IMR-90 (cell line): ENCODE measurements at places on chromosomes 7 and 10. TPM values are rescaled to one million over a fixed set of nuclear protein-coding genes. Genes with fewer than 3 reads are reported as not detected.

Gene HOGA1
- 0.36 and 0.56 TPM in 2 replicates for total RNA-seq

Gene TUBB8
- not detected in 2 replicates for total RNA-seq

Gene WAPL
- 31.7 and 49.4 TPM in 2 replicates for total RNA-seq

Gene OR6V1
- total RNA-seq: not detected in 2 replicates

Gene WAC
- total RNA-seq: 52.2 and 53.6 TPM in 2 replicates

Gene PGAM2
- total RNA-seq: not detected in 2 replicates

Gene HOXA2
- 1.6 and 1.7 TPM in 2 replicates for total RNA-seq

Gene ELN
- total RNA-seq: 1.9 and 2.2 TPM in 2 replicates

Gene ADK
- 40.9 and 50.8 TPM in 2 replicates for total RNA-seq

Gene DKK1
- total RNA-seq: 74.7 and 116 TPM in 2 replicates

GRCh38 chr7:47373871-47374451, 207.9 kb downstream of the TNS3 start:
- DNase-seq: no peak

- DNase-seq: no peak
These were observed 109.6 kb upstream of the FAM3C start for GRCh38 chr7:121505540-121506182.

DNA sequence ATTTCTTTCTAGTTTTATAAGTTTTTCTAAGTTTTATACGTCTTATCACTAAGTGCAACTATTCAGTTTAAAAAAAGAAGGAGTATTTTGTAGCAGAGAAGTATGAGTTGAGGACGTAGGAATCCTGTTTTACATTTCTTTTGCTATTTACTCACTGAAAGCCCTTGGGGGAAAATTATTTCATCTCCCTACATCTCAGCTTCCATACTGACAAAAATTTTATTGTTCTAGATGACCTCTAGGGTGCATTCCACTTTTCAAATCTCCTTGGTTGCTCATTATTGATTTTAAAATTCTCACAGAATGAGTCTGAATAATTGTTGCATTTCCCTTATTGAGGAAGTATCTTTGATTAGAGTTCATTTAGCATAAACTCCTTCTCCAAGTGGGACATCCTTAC, 14.9 kb upstream of the PDK4 start:
- DNase-seq: no peak

GRCh38 chr7:136324073-136324704, 347.0 kb upstream of the MTPN start:
- no peak for DNase-seq

DNA sequence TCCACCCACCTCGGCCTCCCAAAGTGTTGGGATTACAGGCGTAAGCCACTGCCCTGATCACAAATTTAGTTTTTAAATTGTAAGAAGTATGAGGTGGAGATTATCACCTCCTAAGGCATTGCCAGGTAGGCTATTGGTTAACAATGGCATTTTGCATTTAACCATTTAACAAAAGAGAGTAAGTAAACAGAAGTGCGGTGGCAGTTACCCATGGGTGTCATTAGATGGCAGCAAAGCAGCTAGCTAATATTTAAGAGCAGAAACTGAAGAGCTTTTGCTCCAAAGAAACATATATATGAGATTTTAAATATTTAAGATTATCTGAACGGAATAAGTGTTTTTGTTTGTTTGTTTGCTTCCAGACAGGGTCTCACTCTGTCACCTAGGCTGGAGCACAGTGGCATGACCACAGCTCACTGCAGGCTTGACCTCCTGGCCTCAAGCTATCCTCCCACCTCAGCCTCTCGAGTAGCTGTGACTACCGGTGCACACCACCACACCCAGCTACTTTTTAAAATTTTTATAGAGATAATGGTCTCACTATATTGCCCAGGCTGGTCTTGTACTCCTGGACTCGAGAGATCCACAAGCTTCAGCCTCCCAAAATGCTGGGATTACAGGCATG, 325.5 kb upstream of the C7orf33 start:
- DNase-seq: peak; percentile 13

GRCh38 chr7:86222806-86223205, 420.9 kb upstream of the GRM3 start:
- no peak for DNase-seq

DNA sequence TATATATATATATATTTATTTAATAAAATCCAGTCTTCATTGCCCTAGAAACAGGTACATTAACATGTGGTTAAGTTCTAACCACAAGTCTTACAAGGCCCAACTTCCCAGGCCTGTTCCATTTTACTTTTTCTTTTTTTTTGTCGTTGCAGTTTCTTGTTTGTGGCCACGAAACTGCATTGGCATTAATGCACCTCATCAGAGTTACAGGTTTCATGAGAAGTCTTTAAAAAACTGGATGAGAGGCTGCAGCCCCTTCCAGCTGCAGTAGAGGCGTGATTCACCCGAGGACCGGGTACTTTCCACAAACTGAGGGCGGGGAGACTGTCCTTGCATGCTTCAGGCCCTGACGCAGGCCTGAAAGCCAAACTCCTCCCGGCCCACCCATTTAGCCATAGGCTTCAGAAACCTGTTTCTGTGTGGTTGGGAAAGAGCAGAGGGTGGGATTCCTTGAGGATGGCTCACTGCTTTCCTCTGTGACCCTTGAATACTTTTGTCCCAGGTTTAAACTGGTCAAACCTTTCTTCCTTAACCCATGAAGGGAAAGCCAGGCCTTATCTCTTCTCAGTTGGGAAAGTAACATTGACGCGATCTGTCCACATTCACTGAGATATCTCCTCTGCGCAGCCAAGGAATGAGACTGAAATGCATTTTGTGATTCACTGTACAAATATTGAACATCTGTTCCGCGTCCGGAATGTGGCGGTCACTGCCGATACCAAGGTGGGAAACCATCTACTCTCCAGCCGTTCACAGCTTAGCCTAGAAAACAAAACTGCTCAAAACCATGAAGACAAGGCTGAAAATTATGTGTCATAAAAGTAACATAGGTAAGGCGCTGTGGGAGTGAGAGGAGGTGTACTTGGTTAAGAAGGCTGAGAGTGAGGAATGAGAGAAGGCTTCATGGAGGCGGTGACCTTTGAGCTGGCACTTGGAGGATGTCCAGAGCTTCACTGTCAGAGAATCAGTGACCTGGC, 311.7 kb downstream of the GATA3 start:
- peak; percentile 81 for DNase-seq

DNA sequence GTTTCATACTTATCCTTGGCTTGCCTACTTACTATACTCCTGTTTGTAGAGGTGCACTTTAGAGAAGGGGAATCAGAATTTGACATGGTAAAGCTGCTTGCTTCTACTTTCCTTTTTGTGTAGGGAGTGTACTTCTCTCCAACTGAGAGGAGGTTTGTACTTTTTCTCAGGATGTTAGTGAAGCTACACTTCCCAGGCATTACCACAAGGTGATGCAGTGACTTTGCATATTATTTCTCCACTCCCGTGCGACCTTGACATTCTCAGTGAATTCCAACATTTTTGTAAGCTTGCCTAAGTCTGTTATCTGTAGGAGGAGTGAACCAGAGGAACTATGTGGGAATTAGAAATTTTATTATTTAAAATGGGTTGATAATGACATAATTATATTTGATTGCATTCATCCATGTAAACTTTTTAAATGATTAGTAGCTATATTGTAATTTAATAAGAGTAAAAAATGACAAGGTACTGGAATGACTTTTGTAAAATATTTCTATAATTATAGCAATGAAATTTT, 5.2 kb downstream of the TAX1BP1 start:
- DNase-seq: peak; percentile 84

GRCh38 chr7:48389977-48390376, 218.7 kb downstream of the ABCA13 start:
- peak; percentile 27 for DNase-seq

DNA sequence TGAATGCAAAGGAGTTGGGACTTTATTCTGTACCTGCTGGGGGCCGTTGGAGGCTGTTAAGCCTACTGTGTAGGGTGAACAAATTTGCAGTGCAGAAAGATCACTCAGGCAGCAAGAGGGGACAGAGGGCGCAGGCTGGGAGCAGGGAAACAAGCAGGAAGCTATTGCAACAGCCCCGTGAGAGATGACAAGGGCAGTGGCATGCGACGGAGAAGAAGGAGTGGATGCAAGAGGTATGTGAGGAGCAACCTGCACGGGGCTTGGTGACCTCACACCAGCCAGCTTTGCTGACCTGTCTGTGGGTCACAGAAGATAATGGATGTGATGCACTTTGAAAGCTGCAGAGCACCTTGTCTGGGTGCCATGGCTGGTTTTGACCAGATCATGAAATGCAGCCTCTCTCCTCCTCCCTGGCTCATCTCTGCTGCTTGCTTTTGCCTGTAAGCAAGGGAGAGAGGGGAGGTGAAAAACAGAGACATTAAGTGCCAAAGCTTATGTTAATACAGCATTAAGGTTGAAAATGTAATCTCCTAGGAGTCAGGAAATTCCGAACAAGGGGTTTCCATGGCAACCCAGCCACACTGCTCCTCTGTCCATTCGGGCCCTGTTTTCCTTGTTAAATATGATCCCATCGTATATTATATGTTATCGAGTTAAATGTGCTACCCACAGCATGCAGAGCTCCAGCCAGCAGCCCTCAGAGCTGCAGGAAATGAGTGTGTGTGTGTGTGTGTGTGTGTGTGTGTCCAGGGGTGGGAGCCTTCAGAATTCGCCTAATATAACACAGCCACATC, 314.3 kb upstream of the ZMIZ1 start:
- peak; percentile 90 for DNase-seq

- peak; percentile 8 for DNase-seq
These were observed 9.0 kb upstream of the GARS1 start for GRCh38 chr7:30585675-30586074.

DNA sequence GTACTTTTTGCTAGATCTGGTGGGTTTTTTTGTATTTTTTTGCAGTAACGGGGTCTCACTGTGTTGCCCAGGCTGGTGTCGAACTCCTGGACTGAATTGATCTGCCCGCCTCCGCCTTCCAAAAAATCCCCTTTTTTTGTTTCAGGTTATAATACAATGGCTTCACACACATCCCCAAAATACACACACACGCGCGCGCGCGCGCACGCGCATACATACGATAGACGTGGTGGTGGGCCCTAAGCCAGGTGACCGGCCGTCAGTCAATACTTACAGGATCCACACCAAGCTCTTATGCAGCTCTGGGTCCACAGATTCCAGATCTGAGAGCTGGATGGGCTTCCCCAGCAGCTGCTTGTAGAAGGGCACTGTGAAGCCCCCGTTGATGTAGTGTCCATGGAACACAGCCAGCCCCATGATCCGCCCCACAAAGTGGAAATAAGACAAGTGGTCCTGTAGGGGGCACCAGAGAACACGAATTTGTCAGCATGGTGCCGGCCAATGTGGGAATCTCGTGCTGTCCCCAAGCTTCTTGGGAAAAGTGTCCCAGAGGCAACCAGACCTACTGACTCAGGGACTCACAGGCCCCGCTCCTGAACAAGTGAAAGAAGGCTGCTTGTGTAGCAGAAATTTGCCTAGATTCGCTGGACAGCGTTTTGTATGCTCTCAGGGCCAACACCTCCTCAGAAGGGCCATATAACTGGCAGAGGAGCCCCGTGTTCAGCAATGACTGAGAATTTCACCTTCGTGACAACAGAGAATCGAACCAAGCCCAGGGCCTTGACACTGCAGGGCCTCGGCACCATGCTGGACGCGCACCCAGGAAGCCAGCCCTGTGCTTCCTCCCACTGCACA, 103.6 kb downstream of the SMURF1 start:
- DNase-seq: peak; percentile 86

- no peak for DNase-seq
These were observed 89.8 kb downstream of the KIAA1549 start for GRCh38 chr7:138891446-138891810.

DNA sequence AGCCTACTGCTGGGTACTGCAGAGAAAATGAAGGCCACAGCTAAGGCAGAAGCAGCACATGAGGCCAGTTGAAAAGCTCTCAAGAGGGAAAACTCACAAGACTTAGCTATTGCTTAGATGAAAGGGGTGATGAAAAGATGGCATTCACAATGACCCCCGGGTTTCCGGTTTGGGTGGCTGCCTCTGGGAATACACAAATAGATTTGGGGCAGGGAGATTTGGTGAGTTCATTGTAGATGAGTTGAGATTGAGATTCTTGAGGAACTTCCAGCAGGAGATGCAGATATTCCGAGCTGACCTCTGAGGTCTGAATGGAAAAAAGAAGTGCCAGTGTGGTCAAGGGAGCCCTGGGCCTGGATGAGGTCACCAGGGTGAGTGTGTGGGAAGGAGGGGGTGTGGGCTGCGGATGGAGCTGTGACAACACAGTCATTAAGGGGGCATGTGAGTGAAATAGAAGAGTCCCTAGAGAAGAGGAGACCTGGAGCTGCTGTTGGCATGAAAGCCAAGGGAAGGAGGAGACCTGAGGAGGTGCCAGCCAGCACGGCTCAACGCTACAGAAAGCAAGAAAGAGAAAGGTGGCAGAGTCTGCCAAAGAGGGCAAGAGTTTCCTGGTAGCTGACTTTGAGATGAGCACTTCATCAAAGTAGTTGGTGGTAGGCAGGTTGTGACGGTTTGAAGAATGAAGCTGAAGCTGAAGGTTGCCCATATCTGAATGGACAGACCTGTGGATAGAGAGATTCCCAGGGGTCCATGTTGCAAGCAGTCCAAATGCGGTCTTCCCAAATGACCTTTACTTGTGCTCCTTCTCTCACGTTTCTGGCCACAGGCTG, 43.7 kb downstream of the HIF1AN start:
- DNase-seq: no peak
